Stimulated activated naive CD8-positive, alpha-beta T cell treated with anti-CD3 and anti-CD28 coated beads, Interleukin-15, amount 100 ng/mL, for 72 hours (primary cell): ENCODE measurements at places on chromosomes 7 and 10.
A peak's percentile ranks its signal among the peaks of the same experiment; 100 is the strongest.

DNA sequence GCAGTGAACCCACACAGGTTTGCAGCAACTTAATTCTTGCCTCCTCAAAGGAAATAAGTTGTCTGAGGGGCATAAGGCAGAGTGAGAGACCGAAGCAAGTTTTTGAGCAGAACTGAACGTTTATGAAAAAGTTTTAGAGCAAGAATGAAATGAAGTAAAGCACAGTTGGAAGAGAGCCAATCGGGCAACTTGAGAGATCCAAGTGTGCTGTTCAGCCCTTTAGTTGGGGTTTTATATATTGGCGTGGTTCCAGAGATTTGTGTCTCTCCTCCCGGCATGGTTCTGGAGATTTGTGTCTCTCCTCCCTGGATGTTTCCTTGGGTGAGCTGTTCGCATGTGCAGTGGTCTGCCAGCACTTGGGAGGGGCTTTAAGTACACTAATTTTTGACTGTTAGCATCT is 141.4 kb upstream of the DGKB start:
- no peak for DNase-seq

- no peak for DNase-seq
Measured at GRCh38 chr10:89954061-89954460, 252.7 kb downstream of the KIF20B start.

DNA sequence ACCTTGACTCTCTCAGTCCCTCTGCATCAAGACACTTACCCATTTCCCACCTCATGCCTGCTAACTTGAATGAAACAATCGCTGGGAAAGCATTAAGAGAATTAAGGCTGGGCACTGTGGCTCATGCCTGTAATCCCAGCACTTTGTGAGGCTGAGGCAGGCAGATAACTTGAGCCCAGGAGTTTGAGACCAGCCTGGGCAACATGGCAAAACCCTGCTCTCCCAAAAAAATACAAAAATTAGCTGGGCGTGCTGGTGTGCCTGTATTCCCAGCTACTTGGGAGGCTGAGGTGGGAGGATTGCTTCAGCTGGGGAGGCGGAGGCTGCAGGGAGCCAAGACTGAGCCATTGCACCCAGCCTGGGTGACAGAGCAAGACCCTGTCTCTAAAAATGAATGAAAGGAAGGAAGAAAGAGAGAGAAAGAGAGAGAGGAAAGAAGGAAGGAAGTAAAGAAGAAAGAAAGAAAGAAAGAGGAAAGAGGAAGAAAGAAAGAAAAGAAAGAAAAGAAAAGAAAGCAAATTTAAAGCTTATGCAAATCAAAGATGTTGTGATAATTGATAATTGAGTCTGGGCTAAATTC is 646 bp downstream of the SERPINE1 start:
- no peak for DNase-seq

GRCh38 chr10:103814105-103814504 is 41.3 kb downstream of the SH3PXD2A start:
- DNase-seq, result no peak

DNA sequence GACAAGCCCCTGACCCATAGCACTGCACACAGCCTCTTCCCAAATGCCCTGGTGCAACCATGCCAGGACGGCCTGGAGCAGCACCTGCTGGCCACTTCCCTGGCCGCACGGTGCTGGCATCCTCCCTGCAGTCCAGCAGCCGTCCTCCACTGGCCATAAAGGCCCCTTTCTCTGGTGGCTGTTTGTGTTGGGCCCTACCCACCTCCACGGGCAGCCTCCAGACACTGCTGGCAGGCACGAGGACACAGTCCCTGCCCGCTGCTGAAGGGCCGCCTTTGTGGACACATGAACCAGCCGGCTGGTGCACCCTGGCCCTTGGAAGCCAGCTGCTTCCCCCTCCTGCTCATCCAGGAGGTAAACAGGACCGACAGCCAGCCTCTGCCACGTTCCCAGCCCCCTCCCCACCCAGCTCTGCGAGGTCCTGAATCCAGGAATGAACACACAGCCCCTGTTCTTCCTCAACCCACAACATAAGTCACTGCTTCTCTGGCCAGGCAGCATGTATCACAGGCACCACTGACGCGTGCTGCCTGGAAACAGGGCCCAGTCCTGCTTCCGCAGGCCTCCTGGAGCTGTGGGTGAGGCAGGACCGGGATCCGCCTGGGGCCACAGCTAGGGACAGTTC is 43.8 kb downstream of the SPOCK2 start:
- no peak for DNase-seq

DNA sequence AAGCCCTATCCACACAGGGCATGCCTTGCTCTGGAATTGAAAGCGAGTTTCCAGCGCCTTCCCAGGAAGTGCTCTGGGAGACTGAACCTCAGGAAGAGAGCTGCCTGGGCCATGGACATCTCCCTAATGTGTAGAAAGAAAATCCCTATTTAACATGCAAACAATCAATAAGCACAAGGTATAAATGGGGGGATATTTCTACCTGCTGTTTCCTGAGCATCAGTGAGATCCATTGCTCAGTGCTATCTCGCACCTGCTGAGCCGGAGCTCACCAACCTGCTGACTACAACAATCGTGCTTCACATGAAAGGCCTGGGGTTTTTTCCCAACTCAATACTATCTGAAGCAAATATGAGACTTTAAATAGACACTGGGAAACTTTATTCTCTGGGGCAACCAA is 584.0 kb downstream of the GLRX3 start:
- no peak for DNase-seq

GRCh38 chr7:66921396-66921917 is 432 bp downstream of the TMEM248 start:
- peak; percentile 14 for DNase-seq

DNA sequence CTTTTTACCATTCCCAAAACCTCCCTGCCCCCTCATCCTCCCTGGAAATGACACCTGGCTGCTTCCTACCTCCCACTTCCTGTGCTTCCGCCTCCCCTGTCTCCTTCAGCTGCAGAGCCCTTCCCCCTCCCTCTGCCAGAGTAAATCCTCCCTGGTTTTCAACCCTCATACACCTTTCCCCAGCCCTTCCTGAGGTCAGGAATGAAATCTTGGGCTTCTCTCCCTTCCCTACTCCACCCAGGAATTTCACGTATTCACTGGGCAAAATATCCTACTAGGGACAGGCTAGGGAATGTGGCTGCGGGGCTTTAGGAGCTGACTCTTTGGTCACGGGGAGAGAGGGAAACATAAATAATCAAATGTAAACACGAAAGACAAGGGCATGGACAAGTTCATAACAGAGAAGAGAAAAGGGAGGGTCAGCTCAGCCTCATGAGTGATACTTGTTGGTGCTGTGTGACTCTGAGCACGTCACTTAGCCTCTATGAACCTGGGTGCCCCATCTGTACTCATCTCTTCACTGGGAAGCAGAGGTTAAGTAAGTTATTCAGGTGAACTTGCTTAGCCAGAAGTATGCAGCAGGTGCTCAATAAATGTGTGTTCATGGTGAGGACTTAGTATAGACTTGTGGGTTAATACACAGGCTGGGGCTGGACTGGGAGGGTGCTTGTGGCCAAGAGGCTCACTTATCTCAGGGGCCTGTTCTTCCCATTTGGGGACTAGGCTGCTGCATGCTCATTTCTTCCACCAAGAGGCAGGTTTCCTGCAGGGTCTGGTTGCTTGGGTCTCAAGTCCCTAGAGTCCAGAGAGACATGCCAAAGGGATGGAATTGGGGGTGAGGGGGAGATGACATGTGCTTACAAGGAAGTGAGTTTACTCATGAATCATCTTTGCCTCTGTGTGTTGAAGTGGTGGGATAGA is 10.0 kb upstream of the DUSP5 start:
- no peak for DNase-seq

- DNase-seq, result no peak
Measured at GRCh38 chr10:73797324-73798025, 12.1 kb downstream of the ZSWIM8 start.

GRCh38 chr10:124292911-124293615 is 125.7 kb downstream of the OAT start:
- no peak for DNase-seq

- DNase-seq, result no peak
Measured at GRCh38 chr7:20302891-20303290, 27.8 kb upstream of the ITGB8 start.

DNA sequence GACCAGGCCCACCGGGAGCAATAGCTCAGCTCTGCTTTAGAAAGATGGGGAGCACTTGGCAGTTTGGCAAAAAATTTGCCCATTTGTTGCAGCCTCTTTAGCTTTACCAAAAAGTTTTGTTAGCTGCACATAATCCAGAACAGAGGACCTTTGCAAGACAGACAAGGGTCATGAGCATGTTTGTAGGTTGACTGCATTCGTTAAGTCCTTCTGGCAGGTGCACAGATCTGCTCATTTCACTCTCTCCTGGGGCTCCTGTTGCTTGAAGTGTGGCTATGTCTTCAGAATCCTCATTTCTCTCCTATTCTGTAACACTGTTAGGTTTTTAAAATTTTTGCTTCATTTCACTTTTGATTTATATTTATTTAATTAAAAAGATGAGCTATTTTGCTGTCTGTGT is 96.8 kb downstream of the MYOF start:
- no peak for DNase-seq

DNA sequence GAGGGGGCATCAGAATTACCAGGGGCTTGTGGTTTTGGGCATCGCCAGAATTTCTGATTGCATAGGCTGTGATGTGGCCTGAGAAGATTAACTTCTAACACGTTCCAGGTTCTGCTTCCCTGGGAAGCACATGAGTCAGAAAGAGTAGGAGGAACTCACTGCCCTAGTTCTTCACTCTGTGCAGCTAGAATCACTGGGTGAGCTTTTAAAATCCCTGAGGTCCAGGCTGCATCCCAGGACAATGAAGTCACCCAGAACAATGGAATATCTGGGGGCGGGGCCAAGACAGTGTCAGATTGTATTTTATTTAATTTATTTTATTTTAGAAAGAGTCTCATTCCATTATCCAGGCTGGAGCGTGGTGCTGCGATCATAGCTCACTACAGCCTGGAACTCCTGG is 636.5 kb downstream of the CALN1 start:
- DNase-seq, result no peak

DNA sequence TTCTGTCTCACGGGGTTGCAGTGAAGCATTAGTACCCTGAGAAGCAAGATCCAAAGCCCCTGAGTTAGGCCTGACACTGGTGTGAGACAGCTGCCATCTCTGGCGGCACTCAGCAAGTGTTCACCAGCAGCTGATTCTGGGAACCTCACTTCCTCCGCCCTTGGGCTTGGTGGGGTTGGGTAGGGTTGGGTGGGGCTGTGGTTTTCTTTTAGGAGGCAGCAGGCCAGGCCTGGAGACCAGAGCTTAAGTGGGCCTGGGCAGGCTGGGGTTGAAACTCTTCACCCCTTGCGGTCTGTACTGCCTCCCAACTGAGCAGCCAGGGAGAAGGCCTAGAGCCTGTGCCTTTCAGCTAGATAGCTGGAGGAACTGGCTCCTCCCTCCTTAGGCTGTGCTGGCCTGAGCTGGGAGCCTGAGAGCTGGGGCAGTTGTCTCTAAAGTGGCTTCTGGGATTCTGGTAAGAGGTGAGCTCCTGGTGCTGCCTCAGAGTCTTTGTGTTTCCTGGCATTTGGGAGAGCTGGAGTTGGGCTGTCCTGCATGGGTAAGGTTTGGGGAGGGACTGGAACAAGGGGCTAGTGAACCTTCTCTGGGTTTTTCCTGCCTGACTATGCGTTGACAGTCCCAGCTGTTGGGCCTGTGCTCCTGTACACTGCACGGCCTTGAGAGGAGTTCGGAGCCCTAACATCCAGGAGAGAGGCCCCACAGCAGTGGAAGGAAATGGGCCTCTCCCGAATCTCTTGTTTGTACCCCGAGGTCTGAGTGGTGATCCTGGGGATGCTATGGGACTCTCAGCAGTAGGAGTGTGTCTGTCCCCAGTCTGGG is 5.1 kb downstream of the TSPAN14 start:
- DNase-seq, result peak; percentile 67

- no peak for DNase-seq
Measured at GRCh38 chr10:26291721-26292480, 75.3 kb downstream of the GAD2 start.

DNA sequence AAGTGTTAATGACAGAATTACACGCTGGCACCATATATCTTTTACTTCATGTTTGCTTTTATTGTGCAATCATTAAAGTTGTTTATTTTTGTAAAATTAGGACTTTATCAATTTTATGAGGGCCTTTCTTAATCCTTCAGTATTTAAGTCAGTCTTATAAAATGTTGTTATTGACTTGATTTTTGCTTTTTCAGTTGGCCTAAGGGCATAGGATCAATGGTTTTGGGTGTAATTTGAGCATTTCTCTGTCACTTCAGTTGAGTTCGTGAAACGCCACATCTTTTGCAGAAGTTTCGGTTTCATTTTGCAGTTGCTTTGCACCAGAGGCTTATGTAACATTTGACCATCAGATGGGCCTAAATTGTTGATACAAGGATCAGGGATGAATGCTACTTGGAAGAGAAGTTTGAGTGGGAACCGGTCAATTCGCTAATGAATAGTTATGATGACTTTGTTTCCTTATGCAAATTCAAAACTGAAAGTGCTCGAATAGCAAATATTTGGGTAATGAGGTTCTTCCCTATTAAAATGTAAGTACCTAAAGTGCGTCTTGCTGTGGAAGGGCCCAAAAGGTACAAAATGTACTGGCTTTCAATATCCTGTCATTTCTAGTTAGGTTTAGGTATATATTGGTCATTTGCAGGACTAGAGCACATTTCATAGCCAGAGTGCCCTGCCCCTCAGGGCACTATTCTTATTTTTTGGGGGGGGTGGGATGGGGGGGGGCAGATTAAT is 340.9 kb downstream of the LRMDA start:
- DNase-seq, result no peak

DNA sequence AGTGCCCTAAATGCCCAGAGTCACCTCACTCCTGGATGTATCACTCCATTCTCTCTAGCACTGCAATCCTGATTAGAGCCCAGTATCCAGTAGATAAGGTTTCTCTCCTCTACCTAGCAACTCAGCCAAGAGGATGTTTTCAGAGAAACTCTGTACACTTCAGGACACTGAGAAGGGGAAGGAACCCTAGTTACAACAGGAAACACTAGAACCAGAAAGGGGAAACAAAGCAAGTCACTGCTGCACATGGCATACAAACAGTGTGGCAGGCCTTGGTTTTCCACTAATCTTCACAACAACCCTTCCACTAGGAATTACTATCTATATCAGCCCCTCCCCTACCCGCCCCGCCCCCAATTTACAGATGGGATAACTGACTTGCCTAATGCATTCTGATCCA is 1.6 kb downstream of the FAM204A start:
- no peak for DNase-seq

DNA sequence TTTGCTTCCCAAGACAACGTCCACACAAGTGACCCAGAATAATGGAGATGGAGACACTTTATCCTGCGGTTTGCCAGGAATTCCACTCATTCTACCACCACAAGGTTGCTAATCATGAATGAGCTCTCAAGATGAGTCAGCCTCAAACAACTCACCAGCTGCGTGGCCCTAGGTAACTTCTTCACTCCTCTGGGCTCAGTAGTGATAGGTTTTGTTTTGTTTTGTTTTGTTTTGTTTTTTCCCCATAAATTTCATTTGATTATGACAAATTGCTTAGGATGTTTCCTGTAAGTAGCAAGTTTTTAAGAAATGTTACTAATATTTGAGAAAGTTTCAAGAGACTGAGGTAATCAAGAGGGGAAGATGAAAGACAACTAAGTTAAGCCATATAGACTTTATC is 286.8 kb downstream of the PARD3 start:
- DNase-seq, result no peak

- no peak for DNase-seq
Measured at GRCh38 chr10:83432261-83433045, 706.9 kb upstream of the GHITM start.
